A549 treated with CORT108297 at 1 μM for 4 hours (cell line): ENCODE measurements at places on chromosomes 12 and 14. TPM values are rescaled to one million over a fixed set of nuclear protein-coding genes. Genes with fewer than 3 reads are reported as not detected.

Gene MANSC1
- total RNA-seq, result 3.2 to 4.3 TPM (median 3.9 TPM) in 5 replicates

Gene C12orf60
- 1.7 to 2.2 TPM (median 1.9 TPM) in 5 replicates for total RNA-seq

Gene MED13L
- total RNA-seq, result 19.3 to 26.4 TPM (median 24.5 TPM) in 5 replicates

Gene TAS2R30
- 0.05 TPM in 1 of 5 replicates, not detected in the others for total RNA-seq

Gene GALNT16
- total RNA-seq, result 2.4 to 3.8 TPM (median 3.5 TPM) in 5 replicates

Gene MYF5
- not detected in 5 replicates for total RNA-seq

Gene KRT77
- not detected in 5 replicates for total RNA-seq

Gene IFNG
- not detected in 5 replicates for total RNA-seq

Gene PRR4
- 1.6 to 2.9 TPM (median 2.6 TPM) in 5 replicates for total RNA-seq

Gene TBX3
- total RNA-seq, result 28.7 to 40.7 TPM (median 39.8 TPM) in 5 replicates

Gene GLI1
- total RNA-seq, result 7.4 to 12.6 TPM (median 10.1 TPM) in 5 replicates
